ENCODE measurements at places on chromosomes 16 and 17.

DNA sequence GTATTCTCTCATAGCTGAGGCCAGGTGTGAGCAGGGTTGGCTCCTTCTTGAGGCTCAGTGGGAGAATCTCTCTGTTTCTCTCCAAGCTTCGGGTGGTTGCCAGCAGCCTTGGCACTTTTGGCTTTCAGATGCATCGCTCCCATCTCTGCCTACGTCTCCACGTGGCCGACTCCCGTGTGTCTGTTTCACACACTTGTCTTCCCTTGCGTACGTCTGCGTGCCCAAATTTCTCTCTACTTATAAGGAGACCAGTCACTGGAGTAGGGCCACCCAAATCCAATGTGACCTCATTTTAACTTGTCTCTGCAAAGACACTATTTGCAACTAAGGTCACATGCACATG, 14.7 kb downstream of the OSBPL7 start:
- DNase-seq, result no peak

- no peak for DNase-seq
These were observed 1.3 kb downstream of the PARD6A start for GRCh38 chr16:67661886-67662652.

GRCh38 chr17:41588126-41588810, 1.6 kb upstream of the KRT14 start:
- DNase-seq, result no peak

GRCh38 chr16:70590722-70591415, 55.5 kb upstream of the IL34 start:
- DNase-seq, result no peak

GRCh38 chr16:13781169-13781564, 138.8 kb upstream of the ERCC4 start:
- DNase-seq, result no peak

DNA sequence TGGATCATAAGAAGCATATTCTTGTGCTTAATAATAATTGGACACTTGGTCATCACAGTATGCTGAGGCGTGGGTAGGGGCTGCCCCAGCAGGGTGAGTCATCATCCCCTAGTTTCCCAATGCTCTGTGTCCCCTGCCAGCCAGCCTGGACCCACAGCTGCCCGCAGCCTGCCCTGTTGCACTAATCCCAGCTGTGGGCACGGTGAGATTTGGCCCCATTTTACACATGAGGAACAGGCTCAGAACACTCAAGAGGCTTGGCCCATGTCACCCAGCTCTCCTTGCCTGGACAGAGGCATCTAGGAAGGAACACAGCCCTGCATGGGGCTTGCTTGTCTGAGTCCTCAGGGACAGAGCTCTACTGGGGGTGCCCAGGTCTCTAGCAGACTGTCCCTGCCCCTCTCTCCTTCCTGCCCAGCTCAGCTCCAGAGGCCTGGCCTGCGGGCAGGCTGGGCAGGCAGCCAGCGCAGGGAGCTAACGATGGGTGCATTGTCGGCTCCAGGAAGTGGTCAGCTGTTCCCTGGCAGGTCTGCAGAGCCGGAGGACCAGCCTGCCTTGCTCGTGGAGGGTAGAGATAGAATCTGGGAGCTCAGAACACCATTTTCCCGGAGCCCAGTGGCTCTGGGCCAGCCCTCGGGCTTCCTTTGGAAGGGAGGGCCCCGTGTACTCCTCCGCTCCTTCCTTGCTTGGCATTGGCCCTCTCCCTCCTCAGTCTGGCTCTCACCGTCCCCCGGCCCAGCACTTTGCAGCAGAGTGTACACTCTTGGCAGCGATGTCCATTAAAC, 189.4 kb downstream of the RAB11FIP4 start:
- no peak for DNase-seq

GRCh38 chr17:81095383-81095762, 60.4 kb downstream of the BAIAP2 start:
- peak; percentile 35 for DNase-seq

DNA sequence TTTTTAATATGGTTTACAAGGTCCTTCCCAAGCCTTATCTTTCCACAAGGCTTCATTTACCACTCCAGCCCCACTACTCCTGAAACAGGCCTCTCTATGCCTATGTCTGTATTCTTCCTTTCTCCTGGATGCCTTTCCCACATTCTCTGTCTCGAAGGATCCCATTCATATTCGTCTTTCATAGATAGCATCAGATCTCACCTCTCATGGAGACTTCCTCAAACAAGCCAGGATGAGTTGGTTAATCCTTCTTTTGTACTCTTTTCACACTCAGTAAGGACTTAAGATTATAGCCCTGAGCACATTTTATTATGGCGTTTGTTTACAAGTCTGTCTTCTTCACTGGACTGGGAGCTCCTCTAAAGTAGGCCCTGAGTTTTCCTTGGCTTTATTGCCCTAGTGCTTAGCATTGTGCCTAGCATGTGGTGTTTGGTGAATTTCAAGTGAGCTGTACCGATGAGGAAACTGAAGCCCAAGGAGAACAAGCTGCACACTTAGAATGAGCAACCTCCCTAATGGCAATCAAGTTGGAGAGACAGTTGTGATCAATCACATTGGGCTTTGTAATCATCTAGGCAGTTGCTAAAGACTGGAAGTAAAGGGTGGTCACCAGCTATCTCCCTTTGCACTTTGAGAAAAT, 10.0 kb upstream of the TBX4 start:
- DNase-seq, result no peak

GRCh38 chr16:31219154-31219741, 2.3 kb upstream of the PYDC1 start:
- DNase-seq, result no peak

Data from activated CD4-positive, alpha-beta T cell treated with anti-CD3 and anti-CD28 coated beads, Interleukin-2, Interleukin-6, amounts not matched to agents 100 ng/mL and 50 ng/mL, durations not matched to agents 16 hours and 8 hours (primary cell).